ENCODE measurements at places on chromosomes 13 and 19. TPM values are rescaled to one million over a fixed set of nuclear protein-coding genes. Genes with fewer than 3 reads are reported as not detected.

DNA sequence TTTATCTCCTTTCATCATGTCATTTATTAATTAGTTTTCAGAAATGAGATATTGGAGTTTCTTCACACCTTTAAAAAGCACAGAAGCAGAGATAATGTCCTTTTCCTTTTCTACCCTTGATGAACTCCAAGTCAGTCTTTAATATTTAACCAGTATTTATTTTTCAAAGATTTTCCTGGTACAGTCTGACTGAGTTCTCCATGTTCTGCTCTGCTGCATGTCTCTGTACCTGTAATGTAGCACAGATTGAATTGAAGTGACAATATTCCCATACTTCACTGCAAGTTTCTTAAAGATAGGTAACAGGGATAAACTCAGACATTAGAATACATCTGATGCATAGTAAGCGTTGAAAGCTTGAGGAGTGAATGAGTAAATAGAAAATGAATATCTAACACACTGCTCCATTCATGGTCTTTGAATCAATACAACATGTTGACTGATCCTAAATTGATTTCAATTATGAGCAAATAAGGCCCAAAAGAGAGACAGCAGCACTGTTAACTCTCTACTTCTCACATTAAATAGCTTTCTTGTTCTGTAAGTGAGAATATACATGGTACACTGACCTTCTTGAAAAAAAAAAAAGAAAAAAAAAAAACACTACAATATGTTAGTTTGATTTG, 1323.6 kb upstream of the PRR20A start:
- DNase-seq: no peak

DNA sequence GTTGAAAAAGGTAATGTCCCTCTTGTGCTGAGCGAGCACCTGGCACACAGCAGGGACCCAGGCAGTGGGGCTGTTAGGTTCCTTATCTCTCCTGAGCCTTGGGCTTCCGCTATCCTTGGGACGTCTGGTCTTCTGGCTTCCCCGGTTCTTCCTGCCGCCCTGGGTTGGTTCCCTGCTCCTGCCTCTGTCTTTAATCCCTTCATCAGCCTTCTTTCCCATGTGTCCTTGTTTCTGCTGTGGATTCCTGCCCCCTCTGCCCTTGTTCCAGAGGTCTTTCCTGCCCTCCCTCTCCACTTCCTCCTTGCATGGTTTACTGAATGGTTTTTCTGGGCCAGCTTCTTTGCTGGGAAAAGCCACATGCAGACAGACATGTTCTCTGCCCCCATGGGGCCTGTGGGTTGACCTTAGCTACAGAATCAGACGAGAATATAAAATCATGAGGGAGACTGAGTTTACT, 2.6 kb downstream of the EPN1 start:
- DNase-seq: no peak

DLEU7 gene
- 1.0 TPM for polyA plus RNA-seq

DNA sequence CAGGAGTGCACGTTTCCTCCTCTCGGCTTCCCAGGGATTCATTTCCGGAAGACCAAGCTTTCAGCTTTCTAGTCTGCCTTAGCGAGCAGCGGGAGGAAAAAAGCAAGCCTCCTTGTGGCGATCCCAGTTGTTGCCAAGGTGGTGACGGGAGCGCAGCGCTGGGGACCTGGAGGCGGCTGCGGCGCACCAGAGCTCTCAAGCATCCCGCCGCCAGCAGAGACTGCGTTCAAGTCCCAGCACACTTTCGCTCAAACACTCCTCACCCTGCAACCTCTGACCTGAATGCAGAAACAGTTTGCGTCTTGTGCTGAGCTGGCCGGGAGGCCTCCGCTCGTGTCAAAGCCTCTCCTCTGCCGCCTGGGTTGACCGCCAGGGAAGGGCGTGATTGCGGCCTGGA, 4.9 kb downstream of the GSX1 start:
- DNase-seq: no peak

DNA sequence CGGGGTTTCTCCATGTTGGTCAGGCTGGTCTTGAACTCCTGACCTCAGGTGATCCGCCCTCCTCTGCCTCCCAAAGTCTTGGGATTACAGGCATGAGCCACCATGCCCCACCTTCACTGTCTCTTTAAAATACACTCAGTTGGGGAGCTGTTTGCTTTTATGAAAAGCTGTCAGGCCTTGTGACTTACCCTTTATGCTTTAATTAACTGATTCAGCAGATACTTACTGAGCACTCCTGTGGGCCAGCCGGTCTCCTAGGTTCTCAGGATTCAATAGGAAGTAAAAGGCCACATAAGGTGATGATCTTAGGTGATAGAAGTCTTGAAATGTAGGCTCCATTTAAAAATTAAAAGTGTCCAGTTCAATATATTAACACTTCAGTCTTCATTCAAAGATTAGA, 7.5 kb downstream of the UBAC2 start:
- DNase-seq: no peak

IZUMO1 gene
- 0.61 TPM for polyA plus RNA-seq

DNA sequence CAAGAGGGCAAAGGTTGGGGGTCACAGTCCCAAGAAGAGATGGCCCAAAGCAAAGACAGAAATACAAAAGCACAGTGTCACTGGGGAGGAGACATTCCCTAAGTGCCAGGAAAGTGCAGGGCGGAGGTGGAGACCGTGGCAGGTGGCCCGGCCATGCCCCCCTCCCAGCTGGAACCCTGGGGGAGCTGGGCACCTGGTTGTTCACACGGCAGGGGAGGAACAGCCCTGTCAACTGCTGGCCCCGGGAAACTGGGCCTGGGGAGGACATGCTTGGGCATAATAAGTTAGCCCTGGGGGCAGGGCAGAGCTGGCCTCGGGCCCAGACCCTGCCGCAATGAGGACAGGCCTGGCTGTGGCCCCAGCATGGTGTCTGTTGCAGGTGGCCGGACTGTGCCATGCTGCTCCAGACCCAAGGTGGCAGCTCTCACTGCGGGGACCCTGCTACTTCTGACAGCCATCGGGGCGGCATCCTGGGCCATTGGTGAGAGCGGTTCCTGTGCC, 7.4 kb downstream of the HPN start:
- no peak for DNase-seq

- DNase-seq: no peak
Measured at GRCh38 chr19:30036154-30037129, 94.4 kb downstream of the URI1 start.

GRCh38 chr13:75587679-75588078, 38.1 kb downstream of the UCHL3 start:
- DNase-seq: no peak

C1QTNF9 gene
- polyA plus RNA-seq: 0.59 TPM

DNA sequence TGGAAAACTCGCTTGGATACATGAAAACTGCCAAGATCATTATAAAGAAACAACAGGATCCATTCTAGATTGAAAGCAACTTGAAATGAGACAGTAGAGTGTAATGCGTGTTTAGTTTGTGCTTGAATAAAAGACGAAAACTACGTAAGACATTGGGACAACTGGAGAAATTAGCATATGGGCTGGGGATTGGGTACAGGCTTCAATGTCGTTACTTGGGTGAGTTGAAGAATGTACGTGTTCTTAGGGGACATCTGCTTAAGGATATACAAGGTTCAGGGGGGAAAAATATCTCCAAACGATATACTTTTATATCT, 471 bp upstream of the ERVK3-1 start:
- no peak for DNase-seq

GRCh38 chr13:24680258-24680920, at the start of gene ATP12A:
TSS of gene ATP12A (plus strand) at chr13:24680408. CDS start at chr13:24680744, 336 bp downstream.
- DNase-seq: no peak

ERICH4 gene
- polyA plus RNA-seq: 6.3 TPM

GRCh38 chr13:110348309-110349105, 41.4 kb downstream of the COL4A2 start:
- DNase-seq: no peak

- no peak for DNase-seq
Measured at GRCh38 chr19:51139299-51140014, 2.6 kb upstream of the SIGLEC7 start.

GRK1 gene
- polyA plus RNA-seq: 0.06 TPM

GRCh38 chr13:28734906-28735305, 16.1 kb upstream of the SLC46A3 start:
- DNase-seq: no peak

CD33 gene
- polyA plus RNA-seq: 2.6 TPM

DNA sequence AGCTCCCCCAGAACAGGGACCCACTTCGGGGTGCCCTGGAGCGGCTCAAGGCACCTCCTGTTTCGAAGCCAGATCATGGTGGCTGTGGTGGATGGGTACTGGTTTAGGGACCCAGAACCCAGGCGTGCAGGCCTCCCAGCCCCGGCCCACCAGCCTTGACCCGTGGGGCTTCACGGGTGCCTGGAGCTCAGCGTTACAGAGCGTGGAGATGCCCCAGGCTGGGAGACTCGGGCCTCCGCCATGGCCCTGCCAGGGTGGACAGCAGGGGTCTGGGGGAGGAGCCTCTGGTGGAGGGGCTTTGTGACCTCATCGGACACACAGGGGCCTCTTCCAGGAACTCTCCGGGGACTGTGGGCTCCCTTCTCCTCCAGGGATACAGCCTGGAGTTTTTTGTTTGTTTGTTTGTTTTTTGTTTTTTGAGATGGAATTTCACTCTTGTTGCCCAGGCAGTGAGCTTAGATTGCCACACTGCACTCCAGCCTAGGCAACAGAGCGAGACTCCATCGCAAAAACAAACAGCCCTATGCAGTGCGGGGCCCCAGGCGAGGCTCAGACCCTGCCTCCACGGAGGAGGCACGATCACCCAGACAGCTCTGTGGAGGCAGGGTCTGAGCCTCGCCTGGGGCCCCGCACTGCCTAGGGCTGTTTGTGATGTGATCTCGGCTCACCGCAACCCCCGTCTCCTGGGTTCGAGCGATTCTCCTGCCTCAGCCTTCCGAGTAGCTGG, at the start of gene GARIN5B:
GARIN5B (minus strand) TSS at position 271 of the 727 bp plus-strand sequence; CDS start at position 77, 194 bp downstream.
- DNase-seq: no peak

- no peak for DNase-seq
Measured at GRCh38 chr13:27131906-27132305, 39.7 kb downstream of the USP12 start.

- no peak for DNase-seq
Measured at GRCh38 chr19:55443045-55443823, at the start of gene SHISA7. TSS of gene SHISA7 (minus strand) at chr19:55443300. CDS start at chr19:55442863, 437 bp downstream.

- DNase-seq: no peak
Measured at GRCh38 chr13:79070343-79070974, 335.6 kb downstream of the RBM26 start.

DNA sequence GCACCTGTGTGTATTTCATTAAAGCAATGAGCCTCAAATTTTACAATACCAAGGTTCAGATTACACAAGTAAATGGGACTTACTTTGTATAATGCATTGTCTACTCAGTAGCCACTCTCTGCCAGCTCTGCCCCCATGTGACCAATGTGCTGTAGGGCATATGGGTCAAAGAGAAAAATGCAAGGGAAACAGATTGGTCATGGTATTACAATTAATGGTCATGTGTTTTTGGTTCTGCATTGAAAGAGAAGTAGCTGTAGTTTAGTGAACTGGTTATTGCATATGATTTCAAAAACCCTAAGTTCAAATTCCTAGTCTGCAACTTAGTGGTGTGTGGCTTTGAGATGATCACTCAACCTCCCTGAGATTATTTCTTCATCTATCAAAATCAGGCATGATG, 545.4 kb downstream of the SUCLA2 start:
- DNase-seq: no peak

DNA sequence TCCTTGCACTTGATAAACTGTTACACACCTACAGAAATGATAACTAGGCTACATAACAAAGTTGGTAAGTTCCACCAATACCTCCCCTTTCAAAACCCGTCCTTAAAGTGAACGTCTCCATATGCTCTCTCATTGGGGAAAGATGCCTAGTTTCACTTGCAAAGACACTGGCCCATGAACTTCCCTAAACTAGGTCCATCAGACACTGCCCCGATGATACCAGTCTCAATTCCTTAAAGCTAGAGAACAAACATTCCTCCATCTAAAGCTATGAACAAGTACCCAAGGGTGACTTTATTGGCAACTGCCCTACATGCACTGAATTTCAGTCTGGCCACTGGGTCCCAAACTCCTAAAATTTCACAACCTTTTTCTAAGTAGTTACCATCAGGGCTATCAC, 39.9 kb downstream of the FOXO1 start:
- no peak for DNase-seq

DNA sequence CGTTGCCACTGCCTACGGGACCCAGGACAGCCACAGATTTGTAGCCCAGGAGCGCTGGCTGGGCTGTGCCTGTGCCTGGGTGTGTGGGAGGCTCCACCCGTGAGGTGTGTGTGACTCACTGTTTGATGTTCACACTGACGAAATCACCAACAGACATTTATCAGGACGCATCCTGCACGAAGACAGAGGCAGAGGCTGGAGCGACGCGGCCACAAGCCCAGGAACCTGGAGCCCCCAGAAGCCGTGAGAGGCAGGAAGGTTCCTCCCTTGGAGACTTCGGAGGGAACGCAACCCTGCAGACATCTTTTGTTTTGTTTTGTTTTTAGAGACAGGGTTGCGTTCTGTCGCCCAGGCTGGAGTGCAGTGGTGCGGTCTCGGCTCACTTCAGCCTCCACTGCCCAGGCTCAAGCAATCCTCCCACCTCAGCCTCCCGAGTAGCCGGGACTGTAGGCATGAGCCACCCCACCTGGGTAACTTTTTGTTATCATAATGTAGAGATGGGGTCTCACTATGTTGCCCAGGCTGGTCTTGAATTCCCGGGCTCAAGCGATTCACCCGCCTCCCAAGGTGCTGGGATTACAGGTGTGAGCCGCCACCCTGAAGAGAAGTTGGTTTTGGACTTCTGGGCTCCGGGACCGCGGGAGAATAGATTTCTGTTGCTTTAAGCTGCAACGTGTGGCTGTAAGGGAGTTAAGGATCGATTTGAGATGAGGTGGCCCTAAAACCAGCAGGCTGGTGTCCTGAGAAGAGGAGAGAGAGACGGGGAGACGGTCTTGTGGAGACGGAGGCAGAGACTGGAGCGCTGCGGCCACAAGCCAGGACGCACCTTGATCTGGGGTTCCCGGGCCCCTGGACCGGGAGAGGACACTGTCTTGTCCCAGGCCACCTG, 24.9 kb upstream of the WDR18 start:
- no peak for DNase-seq

- no peak for DNase-seq
Measured at GRCh38 chr13:46315491-46316075, 71.5 kb downstream of the RUBCNL start.

CBLC gene
- 6.5 TPM for polyA plus RNA-seq

ZNF429 gene
- 24.7 TPM for polyA plus RNA-seq

- DNase-seq: peak; percentile 50
Measured at GRCh38 chr19:2770055-2771013, 12.7 kb downstream of the SGTA start.

GRCh38 chr13:85665286-85665685, 133.9 kb downstream of the SLITRK6 start:
- DNase-seq: no peak

- no peak for DNase-seq
Measured at GRCh38 chr13:39788102-39788501, 132.6 kb downstream of the COG6 start.

C1QTNF9B gene
- 0.60 TPM for polyA plus RNA-seq

LYPD5 gene
- 0.37 TPM for polyA plus RNA-seq

KIR2DL1 gene
- not detected for polyA plus RNA-seq

DNA sequence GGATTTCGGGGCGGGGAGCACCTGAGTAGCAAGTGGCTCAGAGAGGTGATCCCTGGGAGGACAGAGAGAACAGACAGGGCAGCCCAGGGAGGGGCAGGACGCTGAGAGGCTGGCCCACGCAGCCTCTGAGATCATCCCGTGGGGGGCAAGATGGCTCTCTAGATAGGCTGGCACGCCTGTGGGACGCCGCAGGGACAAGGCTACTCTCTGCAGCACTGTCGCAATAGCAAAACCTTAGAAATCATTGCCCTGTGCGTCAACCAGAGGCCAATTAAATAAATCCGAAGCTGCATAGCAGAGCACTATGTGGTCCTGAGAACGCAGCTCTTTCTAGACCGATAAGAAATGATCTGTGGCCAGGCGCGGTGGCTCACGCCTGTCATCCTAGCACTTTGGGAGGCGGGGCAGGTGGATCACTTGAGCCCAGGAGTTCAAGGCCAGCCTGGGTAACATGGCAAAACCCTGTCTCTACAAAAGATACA, 5.1 kb downstream of the PEX11G start:
- DNase-seq: no peak

ZNF543 gene
- 8.5 TPM for polyA plus RNA-seq
